ENCODE measurements at places on chromosomes 16 and 17. TPM values are rescaled to one million over a fixed set of nuclear protein-coding genes. Genes with fewer than 3 reads are reported as not detected.
A peak's percentile ranks its signal among the peaks of the same experiment; 100 is the strongest.

GRCh38 chr17:30086896-30087295 is 29.7 kb upstream of the NSRP1 start:
- DNase-seq: no peak

DNA sequence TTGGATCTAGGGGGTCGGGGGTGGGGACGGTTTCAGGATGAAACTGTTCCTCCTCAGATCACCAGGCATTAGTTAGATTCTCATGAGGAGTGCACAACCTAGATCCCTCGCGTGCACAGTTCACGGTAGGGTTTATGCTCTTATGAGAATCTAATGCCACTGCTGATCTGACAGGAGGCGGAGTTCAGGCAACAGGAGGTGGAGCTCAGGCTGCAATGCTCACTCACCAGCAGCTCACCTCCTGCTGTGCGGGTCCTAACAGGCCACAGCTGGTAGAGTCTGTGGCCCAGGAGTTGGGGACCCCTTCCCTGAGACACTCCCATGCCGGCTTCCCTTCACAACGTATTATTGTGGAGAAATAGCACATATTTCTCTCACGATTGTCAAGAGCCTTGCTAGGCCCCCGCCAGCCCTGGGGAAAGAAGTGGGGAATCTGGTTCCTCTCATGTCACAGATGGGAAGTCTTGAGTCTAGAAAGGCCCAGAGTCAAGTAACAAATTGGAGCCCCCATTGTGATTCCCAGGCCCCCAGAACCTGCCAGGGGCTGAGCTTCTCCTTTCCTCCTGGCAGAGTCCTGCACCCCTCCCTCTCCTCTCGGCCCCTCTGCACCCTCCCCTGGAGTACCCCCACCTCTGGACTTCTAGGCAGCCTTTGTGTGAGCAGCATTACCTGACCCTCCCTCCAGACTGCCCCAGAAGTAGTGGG is 6.1 kb upstream of the KRT14 start:
- no peak for DNase-seq

GRCh38 chr16:72848759-72849664 is 198.9 kb downstream of the ZFHX3 start:
- peak; percentile 91 for DNase-seq

DNA sequence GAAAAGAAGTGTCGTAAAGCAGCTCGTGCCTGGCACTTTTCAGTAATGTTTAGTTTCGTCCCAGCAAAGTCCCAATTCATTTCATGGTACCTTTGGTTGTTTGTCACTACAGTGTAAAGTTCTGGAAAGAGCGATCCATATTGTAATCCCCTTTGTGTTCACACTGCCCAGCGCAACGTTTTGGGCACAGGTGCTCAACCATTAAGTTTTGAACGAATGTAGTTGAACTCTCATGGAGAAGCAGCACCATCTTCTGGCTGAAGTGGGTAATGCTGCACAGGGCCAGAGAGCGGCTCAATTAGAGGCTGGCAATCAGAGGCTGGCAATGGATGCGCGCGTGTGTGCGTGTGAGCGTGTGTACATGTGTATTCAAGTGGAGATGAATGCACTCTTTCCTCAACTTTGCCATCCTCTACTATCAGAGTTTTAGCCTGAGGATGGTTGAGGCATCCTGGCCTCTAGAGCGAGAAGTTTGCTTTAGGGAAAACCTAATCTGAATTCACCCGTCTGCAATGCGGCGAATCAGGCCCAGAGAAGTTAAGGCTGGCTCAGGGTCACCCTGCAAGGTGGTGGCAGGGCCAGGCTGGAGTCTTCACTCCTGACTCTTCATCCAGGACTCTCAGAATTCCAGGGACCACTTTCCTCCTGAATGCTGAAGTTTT is 29.9 kb downstream of the DYNLL2 start:
- DNase-seq: peak; percentile 68

GRCh38 chr16:56457927-56458470 is 6.6 kb downstream of the OGFOD1 start:
- no peak for DNase-seq

- DNase-seq: no peak
Observed at GRCh38 chr17:57522042-57523005, 222.8 kb downstream of the CCDC182 start.

GRCh38 chr16:24291932-24292331 is 35.8 kb downstream of the CACNG3 start:
- no peak for DNase-seq

DNA sequence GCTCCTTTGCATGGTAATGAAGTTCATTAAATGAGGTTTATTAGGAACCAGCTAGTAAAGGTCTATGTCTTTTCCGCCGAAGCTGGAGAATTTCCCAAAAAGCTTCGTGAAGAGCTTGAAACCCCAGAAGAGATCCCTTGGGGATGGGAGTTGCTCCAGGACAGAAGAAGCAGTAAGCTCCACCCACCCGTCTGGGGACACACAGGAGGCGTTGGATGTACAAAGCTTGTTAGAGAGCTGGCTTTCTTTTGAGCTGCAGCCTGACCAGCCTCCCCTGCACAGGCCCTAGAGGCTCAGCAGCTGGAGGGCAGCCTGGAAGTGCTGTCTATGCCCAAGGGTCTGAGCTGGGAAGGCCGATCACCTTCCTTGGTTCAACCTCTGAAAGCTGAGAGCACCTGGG is 147.4 kb upstream of the SDK2 start:
- no peak for DNase-seq

GRCh38 chr17:65156185-65156834 is 19.1 kb downstream of the RGS9 start:
- no peak for DNase-seq

DNA sequence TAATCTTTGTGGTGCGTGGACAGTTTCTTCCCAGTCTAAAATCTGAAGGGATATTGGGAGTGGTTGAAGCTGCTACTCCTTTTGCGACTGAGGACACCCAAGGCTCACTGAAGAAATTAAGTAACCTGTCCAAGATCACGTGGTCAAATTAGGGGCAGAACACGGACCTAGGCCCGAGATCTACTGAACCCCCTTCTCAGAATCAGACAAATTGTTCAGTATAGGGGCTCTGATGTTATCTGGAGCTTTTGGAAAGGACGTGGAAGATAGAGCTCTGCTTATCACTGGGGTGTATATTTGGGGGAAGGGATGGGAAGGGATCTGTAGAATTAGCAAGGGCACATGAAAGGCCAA is 857 bp downstream of the TANGO6 start:
- no peak for DNase-seq

DNA sequence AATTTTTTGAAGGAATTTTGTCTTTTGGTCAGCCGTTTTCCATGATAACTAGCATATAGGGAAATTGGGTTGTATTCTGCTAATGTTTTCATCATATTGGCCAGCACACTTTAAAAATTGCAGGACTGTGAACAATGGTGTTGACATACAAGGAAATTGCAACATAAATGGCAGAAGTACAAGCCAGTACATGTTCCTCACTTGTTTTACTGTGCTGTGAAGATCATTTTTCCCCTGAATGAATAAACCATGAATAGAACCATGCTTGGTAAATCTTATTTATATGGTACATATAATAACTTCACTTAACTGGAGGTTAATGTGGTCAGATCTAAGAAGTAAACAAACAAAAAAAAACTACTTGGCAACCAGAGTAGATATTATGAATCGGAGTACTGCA is 22.8 kb downstream of the OMG start:
- peak; percentile 90 for DNase-seq

GRCh38 chr16:59058250-59058649 is 324.1 kb upstream of the GOT2 start:
- no peak for DNase-seq

DNA sequence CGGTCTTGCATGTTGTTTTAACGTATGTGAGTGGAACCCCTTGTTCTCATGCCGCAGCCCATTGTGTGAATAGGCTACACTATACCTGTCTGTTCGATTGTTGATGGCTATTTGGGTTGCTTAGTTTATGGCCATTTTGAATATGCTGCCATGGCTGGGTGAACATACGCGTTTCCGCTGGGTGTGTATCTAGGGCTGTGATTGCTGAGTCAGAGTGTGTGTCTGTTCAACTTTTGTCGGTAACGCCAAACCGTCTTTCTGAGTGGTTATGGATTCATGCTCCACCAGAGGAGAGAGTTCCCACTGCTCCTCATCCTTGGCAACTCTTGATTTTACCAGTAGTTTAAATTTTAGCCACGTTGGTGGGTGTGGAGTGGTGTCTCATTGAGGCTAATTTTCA is 77.0 kb downstream of the METRNL start:
- no peak for DNase-seq

- DNase-seq: peak; percentile 9
Observed at GRCh38 chr17:58156839-58157803, 8.9 kb downstream of the OR4D1 start.

DNA sequence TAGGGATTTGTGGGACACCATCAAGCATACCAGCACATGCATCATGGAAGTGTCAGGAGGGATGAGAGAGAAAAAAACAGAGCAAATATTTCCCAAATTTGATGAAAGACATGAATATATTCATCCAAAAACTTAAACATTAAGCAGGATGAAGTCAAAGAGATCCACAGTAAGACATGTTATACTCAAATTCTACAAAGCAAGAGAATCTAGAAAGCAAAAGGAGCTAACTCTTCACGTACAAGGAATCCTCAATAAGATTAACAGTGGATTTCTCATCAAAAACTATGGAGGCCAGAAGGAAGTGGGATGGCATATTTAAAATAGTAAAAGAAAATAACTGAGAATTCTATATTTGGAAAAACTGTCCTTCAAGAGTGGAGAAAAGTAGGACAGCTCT is 374.8 kb downstream of the ZFHX3 start:
- DNase-seq: peak; percentile 36

GRCh38 chr17:4583782-4584100 is 588 bp upstream of the SMTNL2 start:
- DNase-seq: no peak

DNA sequence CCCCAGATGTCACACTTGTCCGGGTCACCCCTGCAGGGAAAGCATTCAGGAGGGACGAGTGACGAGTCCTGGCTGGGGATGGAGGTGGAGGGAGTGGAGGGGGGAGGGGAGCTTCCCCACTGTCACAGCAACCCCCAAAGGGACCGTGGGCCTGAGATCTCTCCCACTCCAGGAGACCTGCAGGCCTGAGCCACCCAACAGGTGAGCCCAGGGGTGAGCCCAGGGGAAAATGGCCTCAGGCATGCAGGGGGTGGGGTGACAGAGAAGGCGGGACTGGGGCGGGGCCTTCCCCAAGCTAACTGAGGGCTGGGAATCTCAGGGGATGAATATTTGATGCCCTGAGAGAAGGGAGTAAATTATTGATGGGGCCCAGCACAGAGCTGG is 2.4 kb downstream of the USH1G start:
- DNase-seq: no peak

GRCh38 chr16:85917959-85918358 is 19.0 kb downstream of the IRF8 start:
- no peak for DNase-seq

DNA sequence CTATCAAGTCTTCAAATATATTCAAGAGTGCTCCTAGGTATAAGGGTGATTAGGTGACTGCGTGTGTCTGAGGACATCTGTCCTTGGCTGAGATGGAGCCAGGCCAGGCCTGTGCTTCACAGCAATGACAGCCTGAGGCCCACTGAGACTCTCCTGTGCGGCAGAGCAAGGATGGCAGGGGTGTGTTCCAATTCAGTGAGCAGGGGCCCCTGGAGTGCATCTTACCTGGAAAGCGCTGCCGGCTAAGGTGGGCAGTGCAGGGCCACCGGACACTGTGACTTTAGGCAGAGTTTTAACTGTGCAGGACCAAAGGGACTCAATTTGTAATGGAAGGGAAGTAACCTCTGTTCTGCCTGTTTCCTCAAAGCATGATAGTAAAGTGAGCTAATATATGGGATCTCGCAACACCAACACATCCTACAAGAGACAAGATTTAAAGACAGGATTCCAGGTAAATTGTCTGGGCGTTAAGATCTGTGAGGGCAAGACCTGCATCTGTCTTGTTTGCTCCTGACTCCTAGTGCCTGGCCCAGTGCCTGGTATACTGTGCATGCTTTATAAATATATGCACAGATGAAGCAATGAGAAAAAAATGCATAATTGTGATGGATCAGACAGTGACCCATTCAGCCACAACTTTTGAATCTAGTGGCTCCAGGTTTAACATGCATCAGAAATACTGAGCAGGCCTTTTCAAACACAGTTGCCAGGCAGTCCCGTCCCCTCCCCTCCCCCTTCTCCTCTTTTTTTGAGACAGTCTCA is 86.7 kb downstream of the MRC2 start:
- DNase-seq: peak; percentile 77

- no peak for DNase-seq
Observed at GRCh38 chr17:49928126-49928800, 40.7 kb upstream of the DLX4 start.

DNA sequence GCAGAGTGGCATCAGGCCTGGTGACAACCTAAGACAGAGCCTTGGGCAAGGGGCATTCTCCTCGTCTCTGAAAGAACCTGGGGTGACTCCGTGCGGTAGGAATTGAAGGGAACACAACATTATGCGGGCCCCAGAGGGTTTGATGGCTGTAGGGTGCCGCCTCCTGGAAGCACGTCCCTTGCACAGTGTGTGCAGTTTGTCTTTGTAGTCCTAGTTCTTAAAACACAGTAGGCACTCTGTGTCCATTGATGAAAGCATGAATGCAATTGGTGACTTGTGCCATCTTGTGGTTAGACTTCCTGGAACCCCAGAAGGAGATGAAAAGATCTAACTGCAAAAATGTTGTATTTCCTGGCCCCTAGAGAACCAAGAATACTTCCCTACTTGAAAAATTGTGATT is 279.8 kb downstream of the UTP18 start:
- DNase-seq: no peak

GRCh38 chr16:81734632-81735434 is 44.3 kb upstream of the PLCG2 start:
- no peak for DNase-seq

GRCh38 chr17:8226536-8227237 is 16.3 kb upstream of the AURKB start:
- peak; percentile 85 for DNase-seq

- no peak for DNase-seq
Observed at GRCh38 chr16:4536391-4537106, 2.0 kb downstream of the CDIP1 start.

- DNase-seq: no peak
Observed at GRCh38 chr17:65729207-65729606, 167.8 kb upstream of the AXIN2 start.

DNA sequence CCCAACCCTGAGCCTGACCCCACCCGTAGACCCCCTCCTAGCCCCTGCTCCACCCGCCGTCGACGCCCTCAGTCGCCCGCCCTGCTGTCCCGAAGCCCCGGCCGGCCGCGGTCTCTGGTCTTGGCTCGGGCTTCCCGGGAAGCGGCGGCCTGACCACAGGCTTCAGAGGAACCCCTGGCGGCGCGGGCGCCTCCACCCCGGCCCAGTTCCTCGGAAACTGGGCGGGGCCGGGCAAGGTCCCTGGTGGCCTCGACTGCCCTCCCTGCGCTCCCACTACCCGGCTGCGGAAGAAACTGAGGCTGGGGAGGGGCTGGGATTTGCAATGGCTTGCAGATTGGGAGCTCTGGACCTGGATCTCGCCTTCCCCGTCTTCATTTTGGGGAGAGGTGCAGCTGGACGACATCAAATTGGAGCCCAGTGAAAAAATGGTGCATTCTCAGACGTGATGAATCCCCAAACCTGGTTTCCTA is 692 bp upstream of the SOCS1 start:
- DNase-seq: peak; percentile 55

ITGA3 gene
- 269 TPM for total RNA-seq

CDRT15 gene
- total RNA-seq: not detected

PTGES3L gene
- not detected for total RNA-seq

ZPBP2 gene
- not detected for total RNA-seq

KRT40 gene
- total RNA-seq: not detected

CCDC154 gene
- 0.50 TPM for total RNA-seq

KRTAP17-1 gene
- total RNA-seq: not detected

CPHXL2 gene
- not detected for total RNA-seq

AMZ2 gene
- 119 TPM for total RNA-seq

PRSS33 gene
- total RNA-seq: not detected

DPEP2 gene
- total RNA-seq: not detected

TMEM114 gene
- not detected for total RNA-seq

TMC6 gene
- 0.17 TPM for total RNA-seq

RMI2 gene
- 1.8 TPM for total RNA-seq

TEDC2 gene
- total RNA-seq: 1.7 TPM

Measured in fibroblast of lung (primary cell).